ENCODE measurements at places on chromosomes 11 and 22.

GRCh38 chr22:27473533-27473932 is 328.0 kb downstream of the MN1 start:
- no peak for DNase-seq

GRCh38 chr11:118238421-118238820 is 13.6 kb upstream of the JAML start:
- no peak for DNase-seq

GRCh38 chr11:45843158-45843924 is 3.9 kb upstream of the CRY2 start:
- DNase-seq, result peak; percentile 85

DNA sequence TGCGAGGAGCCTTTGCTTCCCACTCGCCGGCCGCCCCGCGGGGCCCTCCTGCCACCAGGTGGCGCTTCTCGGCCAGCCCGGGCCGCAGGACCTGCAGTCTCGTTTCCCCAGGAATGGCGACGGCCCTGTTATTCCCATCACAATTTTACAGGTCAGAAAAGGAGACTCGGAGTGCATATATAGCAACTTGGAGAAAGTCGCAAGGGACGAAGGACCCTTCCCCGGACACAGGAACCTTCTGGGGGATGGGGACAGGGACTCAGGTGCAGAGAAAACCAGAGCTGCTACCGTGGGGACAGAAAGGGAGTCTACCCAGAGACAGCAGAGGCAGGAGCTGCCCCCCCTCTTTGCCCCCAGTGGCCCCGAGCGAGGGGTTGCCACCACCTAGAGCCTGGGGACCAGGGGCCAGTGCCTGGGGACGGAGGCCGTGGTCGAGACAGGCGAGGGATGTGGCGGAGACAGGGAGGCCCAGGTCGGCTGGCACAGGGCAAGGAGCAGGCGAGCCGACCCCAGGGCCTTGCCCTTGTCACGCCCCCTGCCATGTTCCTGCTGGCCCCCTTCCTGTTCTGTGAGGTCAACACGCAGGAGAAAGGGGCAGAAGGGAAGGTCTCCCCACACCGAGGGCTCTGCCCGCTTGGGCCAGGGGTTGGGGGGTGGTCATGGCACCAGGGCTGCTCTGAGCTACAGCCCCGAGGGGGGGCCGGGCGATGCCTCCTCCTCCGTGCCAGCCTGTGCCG is 3.5 kb upstream of the KRTAP5-6 start:
- DNase-seq, result peak; percentile 82

DNA sequence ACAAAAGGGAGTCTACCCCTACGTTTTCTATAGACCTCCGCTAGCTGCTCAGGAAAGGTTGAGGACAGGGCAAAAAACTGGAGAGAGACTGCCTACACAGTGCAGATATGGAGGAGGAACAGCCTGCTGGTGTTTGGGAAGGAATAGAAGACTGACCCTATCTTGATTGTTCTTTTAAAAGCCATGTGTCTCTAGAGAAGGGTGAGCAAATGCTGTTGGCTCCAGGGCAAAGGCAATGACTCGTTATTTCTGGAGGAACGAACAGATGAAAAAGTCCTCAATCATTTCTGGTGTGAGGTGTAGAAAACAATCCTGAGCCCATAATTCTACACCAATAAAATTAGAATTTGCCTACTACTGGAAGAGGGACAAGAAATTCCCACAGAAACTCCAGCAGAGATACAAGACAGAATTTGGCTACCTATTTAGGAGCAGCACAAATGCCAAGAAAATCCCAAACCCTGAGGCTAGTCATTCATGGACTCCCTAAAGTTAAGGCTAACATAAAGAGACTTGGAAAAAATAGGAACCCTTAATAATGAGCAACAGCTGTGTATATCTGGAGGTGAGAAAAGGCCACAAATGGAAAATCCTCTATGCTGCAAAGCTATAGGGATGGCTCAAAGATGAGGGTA is 1206.3 kb upstream of the CNTN5 start:
- no peak for DNase-seq

DNA sequence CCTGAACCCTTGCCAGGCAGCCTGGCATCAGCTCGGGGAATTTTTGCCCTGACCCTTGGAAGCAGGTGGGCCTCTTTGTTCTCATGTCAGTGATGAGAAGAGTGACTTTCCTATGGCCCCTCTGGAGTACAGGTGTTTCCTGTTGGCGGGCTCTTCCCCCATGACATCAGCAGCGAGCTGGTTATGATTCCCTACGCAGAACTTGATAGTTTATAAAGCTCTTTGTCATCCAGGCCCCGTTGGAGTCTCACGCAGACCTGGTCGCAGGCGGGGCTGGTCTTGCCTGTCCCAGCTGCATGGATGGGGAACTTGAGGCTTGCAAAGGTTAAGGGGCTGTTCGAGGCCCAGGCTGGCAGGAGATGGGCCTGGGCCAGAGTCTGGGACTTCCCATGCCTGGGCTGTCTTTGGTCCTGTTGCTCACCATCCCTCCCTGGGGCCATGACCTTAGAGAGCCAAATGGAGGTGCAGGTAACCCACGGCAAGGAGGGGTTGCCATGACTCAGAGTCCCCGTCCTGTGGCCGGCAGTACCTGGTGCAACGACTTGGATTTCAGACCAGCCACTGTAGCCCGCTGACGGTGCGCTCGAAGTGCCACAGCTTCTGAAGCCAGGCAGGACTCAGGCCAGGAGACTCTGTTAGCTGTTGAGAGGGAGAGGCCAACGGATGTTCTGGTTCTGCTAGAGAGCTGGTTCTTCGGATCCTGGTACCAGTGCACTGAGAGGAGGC is 45.9 kb upstream of the PPP6R3 start:
- no peak for DNase-seq

DNA sequence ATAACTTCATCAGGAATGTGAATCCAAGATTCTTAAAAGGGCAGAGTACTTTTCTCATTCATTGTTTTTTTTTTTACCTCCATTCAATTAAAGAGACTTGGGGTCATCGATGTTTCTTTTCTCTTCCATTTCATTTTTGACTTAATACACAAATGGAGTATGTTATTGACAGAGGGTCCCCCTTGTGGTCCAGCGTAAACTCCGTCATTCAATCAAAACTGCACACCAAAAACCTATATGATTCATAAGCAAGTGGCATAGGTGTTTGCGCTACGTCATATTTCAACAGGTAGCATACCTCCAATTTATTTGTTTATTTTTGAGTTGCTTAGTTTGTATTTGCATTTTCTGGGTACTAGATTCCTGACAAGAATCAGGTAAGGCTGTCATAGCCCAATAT is 12.7 kb upstream of the FOLH1 start:
- DNase-seq, result no peak

GRCh38 chr22:29394931-29395581 is 6.7 kb upstream of the AP1B1 start:
- peak; percentile 78 for DNase-seq

DNA sequence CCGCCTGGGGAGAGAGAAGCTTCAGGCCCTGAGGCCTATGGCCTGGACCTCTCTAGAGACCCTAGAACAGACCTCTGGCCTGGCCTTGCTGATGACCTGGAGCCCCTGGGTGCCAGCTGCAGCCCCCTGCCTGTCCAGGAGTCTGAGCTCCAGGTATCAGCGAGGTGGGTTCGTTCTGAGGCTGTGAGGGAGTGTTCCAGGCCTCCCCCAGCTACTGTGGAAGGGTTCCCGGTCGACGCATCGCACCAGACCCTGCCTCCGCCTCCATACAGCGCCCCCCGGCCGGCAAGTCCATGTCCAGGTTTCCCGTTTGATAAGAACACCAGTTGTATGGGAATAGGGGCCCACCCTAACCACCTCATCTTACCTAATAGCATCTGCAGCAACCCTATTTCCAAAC is 111.1 kb downstream of the KCNQ1 start:
- DNase-seq, result no peak

- DNase-seq, result no peak
Measured at GRCh38 chr11:118258410-118258809, 5.7 kb downstream of the MPZL2 start.

DNA sequence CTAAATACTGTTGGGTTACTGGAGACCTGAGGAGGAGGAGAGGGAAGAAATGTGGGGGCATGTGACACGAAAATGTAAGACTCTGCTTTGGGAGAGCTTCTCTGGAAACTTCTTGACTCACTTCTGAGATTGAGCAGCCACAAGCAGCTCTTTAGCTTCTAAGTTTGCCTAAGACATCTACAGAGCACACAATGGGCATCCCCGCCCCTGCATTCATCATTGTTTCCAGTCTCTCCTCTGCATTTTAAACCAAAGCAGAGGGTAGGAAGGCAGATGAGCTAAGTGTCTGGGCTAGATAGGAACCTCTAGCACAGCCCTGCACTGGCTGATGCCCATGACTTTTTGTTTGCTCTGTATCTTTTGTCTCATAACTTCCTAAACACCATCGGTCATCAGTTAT is 2.1 kb upstream of the OR52D1 start:
- no peak for DNase-seq

DNA sequence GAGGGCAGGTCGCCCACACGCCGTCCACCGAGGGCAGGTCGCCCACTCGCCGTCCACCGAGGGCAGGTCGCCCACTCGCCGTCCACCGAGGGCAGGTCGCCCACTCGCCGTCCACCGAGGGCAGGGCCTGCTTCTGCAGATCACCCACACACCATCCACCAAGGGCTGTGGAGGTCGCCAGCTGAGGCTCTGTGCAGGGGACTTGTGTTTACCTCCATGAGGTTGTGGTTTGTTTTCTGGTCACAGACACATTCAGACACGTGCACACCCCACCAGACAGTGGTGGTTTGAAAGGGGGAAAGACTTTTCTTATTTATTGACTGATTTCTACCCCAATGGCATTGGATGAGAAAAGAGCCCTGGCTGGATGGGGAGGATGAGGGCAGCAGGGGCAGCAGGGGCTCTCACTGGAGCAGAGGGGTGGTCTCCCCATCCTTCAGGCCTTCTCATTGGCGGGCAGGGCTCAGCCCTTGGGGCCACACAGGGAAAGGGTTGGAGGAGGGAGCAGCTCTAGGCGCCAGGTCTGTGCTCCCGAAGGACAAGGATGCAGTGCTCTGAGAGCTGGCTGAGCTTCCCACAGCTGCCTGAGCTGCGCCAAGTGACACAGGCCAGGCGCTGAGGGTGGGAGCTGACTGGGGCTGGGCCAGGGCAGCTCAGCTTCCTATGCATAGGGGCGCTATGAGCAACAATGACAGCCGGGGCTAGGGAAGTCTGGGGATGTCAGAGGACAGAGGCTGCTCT is 252.6 kb upstream of the B3GAT1 start:
- no peak for DNase-seq

GRCh38 chr11:127055236-127055635 is 54.7 kb upstream of the KIRREL3 start:
- DNase-seq, result no peak

GRCh38 chr22:30302810-30303138 is 13.5 kb upstream of the CASTOR1 start:
- DNase-seq, result no peak

DNA sequence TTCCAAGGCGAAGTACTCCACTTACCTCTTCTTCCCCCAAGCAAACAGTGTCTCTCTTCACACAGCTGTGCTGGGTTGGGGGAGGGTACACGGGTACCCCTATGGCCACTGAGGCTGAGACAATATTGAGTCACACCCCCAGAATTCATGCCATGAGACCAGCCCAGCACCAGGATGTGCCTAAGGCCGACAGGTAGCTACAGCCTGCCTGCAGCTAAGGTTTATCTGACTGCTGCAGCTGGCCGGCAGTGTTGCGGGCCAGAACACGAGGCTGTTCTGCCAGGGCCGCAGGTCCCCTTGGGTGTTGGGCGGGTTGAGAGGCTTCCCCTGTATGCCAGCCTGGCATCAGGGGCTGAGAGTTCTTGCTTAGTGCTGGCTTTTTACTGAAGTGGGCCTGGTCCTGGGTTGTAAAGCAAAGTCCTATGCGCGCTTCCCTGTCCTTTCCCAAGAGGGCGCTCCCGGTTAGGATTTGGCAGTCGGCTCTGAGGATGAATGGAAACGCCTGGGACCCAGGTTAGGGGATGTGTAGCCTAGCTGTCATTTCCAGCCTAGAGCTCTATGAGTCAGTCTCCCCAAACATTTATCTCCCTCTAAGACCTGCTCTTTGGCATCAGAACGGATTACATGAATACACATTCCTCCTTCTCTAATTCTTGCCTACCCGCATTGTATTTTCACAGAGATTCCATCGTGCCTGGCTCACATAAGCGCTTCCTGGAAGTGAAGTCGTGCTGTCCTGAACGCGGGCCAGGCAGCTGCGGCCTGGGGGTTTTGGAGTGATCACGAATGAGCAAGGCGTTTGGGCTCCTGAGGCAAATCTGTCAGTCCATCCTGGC is 7.1 kb downstream of the USP18 start:
- peak; percentile 86 for DNase-seq

- DNase-seq, result no peak
Measured at GRCh38 chr11:117876059-117876340, 458 bp downstream of the FXYD6 start.

GRCh38 chr11:64842366-64842759 is 2.1 kb downstream of the CDC42BPG start:
- DNase-seq, result no peak

GRCh38 chr11:79022265-79022664 is 418.6 kb downstream of the TENM4 start:
- no peak for DNase-seq

DNA sequence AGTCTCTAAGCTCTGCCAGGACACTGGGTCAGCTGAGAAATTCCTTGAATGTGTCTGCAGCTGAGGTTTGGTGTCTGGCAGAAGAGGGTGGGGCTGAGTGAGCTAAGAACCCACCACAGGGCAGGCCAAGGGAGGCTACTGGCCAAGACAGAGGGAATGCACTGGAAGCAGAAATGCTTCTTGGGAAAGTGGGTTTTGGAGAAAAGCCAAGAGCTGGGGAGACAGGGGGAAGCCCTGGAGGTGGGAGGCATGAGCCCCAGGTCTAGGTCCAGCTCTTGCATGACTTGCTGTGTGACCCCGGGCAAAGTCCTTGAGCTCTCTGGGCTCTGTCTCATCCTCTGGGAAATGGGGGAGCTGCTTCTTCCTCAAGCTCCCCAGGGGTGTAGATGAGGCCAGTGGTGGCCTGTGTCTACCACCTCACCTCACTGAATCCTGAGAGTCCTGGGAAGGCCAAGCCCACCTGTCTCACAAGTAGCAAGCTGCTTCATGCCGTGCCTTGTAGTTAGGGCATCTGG is 2.3 kb downstream of the MMP11 start:
- DNase-seq, result no peak

DNA sequence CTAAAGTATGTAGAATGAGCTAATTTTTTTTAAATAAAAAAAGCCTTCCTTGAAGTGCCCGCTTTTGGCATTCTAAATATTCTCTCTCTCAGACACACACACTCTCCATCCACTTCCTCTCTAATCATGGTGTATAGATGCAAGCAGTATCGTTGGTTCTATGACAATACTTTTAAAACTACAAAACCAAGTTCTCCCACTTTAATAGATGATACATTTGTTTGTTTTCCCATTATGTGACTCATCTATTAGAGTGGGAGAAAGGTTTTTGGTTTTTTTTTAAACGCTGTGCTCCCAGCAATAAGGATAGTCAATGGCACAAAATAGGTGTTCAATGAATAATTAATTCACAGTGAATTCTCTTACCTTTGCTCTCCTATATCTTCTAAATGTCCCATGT is 44.6 kb downstream of the FZD4 start:
- no peak for DNase-seq
